Inflammatory macrophage treated with lipopolysaccharide for 4 hours (primary cell): ENCODE measurements at places on chromosomes 7 and 10.

GRCh38 chr7:23237000-23237399 lies 9.6 kb upstream of the GPNMB start:
- no peak for DNase-seq

- DNase-seq = no peak
Measured at GRCh38 chr7:17625043-17625442, 315.3 kb downstream of the SNX13 start.

DNA sequence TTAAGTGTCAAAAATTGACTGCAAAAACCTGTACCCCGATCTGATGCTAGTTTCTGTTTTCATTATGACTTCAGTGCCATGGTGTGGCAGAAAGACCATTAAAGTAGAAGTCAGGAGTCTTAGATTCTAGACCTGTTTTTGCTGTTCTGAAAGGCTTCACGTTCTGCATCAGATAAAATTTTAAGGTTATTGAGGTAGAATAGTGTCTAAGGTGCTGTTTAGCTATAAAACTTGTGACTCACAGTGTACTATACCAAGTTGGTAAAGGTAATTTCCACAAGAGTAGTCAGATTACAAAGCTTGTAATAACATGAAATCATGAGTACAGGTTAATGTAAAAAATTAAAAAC lies 38.6 kb downstream of the ZNRF2 start:
- DNase-seq = no peak

DNA sequence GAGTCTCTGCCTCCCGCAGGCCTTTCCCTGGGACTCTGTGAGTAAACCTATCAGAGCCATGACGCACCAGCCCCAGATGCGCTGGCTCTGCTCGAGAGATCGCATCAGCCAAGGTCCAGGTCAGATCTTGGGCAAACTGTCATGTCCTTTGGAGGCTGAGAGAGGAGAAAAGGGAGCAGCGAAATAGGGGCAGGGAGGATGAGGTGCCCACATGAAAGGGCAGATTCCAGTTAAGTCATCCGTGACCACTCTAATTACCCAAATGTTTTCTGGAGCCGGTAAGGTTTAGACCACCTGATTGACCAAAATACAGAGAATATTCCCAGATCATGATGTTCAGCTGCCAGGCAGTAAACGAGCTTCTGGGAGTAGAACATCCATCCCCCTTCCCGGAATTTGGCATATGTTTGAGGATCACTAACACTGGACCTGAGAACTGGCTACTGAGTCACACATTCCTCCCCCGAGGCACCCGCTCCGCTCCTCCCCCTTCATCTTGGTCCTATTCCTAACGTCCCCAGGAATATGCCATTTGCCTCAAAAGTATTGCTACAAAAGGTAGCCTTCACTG lies 88.0 kb downstream of the FGFR2 start:
- DNase-seq = no peak

GRCh38 chr7:36010656-36011587 lies 142.1 kb upstream of the EEPD1 start:
- no peak for DNase-seq

DNA sequence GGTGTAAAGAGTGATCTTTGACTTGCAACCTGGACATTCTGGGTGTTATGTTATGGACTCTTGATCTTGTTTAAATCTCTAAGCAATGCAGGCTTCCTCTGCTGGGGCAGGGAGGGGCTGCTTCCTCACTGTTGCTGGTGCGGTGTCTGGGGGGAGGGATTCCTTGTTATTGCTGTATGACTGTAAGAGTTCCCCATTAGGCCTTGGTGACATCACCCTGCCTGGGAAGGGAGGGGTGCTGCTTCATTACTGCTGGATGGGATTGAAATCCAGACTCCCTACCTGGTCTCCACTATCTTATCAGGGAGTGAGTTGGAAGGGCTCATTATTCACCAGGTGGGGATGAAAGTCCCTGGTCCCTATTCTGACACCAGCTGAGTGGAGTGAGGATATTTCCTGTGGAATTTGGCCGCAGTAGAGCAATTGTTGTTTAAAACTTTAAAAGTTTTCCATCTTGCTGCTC lies 8.8 kb downstream of the OGDH start:
- peak; percentile 92 for DNase-seq

DNA sequence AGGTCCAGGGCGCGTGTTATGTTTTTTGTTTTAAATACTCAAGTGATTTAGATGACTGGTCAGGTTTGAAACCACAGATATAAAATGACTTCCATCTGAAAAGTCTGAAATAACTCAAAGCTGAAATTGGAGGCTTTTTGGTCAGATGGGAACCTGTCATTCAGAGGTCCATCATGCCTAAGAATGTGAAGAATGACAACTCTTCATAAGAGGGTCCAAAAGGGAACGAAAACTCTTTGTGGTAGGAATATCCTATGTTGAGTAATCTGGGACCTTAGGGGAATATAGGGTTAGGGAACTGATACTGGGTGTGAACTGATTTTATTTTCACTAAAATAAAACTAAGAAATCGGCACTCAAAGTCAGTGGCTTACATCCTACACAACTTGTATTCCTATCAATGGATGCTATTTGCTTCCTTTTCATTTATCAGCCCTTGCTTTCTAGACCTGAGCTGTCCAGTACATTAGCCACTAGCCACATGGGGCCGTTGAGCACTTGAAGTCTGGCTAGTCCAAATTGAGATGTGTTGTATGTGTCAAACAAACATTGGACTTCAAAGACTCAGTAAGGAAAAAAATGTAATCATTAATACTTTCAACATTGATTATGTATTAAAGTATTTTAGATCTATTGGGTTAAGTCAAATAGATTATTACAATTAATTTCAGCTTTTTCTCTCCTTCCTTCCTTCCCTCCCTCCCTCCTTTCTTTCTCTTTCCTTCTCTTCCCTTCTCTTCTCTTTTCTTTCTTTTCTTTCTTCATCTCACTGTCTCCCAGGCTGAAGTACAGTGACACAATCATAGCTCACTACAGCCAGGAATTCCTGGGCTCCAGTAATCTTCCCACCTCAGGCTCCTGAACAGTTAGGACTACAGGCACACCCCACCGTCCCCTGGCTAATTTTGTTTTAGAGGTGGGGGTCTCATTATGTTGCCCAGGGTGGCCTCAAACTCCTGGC lies 56.5 kb upstream of the KDM7A start:
- DNase-seq = peak; percentile 95

DNA sequence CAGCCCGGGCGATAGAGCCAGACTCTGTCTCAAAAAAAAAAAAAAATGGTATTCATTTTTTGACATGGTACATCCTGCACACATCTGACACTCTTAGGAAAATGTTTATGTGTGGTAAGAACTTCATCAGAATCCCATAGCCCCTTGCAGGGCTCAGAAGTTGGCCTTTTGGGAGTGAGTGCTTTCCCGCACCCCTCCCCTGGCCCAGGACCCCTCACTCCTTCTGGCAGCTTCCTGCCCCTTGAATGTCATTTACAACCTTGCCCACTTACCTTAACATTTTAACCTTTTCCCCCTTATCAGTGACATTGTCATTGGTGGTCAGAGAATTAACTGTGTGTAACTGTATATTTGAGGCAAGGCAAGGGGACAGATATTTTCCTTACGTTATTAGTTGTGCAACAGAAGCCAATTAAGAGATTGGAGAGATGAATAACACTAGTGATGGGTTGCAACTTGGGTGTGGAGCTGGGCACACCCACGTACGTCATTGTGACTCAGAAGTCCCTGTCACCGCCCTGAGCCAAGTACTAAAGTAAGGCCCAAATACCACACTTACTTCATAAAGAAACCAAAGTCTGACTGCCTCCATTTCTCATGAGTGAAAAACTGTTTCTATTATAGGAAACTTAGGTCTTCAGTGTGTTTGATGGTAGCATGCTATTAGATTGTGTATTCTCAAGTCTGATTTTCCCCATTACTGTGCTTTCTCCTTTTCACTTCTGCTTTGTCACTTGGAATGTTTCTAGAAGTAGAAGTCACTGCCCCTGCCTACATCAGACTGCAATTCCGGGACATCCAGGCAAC lies 31.6 kb downstream of the OGDH start:
- DNase-seq = peak; percentile 98

GRCh38 chr7:46322937-46323336 lies 401.9 kb upstream of the IGFBP3 start:
- DNase-seq = no peak

DNA sequence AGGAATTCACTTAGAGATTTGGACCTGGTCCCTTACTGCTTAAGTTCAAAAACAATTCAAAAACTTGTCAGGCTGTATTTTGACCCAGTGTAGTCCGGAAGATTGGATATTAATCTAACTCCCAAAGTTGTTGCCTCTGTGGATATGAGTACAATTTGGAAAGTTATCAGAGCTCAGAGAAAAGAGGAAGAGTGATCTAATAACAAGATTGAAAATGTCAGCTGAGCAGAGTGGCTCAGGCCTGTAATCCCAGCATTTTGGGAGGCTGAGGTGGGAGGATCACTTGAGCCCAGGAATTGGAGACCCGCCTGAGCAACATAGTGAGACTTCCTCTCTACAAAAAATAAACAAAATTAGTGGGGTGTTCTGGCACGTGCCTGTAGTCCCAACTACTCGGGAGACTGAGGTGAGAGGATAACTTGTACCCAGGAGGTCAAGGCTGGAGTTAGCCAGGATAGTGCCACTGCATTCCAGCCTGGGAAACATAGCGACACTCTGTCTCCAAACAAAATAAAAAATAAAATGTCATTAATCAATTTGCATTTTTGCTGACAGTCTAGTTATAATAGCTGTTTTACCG lies 3.2 kb upstream of the ASCC1 start:
- DNase-seq = peak; percentile 58

- DNase-seq = no peak
Measured at GRCh38 chr10:12357525-12358151, 8.3 kb downstream of the CAMK1D start.

DNA sequence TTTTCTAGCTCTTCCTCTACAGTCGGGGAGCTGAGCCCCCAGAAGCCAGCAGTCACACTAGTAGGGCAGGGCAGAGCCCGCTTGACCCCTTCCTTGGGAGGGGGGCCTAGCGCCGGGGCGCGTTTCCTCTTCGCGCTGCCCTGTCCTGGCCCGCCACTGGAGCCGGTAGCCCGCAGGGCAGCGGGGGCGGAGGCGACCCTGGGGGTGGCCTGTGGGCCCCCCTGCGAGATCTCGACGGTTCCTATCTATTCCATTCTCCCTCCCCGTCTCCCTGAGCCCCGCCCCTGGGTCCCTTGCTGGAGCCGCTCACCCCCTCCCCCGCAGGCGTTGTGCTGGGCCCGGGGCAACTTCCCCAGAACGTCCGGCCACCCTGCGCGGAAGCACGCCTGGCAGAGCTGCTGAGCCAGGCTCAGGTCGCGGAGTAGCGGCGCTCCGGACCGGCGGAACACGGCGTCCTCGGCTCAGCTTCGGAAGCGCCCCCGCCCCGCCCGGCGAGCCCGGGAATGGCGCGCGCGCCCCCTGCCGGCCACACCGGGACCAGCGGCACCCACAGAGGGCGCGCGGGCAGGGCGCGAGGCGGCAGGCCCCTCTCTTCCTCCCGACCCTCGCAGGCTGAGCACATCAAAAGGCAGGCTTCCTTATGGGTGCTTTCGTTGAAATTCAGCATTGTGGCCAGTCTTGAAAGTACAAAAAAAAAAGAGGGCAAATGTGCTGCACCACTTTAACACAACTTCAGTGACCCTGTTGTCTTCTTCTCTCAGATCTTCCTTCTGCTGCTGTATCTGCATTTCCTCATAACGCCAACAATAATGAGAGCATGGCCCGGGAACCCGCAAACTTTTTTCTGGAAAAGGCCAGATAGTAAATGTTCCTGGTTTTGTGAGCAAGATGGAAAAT lies 327.6 kb downstream of the TNS3 start:
- DNase-seq = peak; percentile 63

DNA sequence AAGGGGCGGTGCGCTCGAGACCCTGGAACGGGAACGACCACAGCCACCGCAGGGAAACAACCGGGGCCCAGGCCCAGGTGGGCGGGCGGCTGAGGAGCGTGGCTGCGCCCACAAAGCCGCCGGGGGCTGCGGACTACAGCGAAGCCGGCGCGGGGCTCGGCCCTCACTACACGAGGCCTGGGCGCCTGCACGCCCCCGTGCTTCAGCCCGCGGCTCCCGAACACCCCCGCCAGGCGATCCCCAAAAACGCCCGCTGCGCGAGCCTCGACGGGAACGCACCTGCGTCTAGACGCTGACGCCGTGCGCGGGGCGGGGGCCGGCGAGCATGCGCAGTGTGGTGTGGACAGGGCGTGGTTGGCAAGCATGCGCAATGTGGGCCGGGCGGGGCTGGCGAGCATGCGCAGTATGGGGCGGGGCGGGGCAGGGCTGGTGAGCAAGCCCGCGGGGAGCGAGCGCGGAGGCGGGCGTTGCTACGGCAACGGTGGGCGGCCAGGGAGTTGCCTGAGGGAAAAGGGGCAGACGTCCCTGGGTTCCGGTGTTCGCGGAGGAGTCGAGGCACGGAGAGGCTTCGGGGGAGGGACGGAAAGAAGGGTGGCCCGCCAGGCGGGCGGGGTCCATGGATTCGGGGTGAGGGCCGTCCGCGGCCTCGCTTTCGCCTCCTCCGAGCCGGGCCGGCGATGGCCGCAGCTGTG lies at the start of gene RNF32:
TSS of gene RNF32 (plus strand) at position 518 of the 692 bp plus-strand sequence. CDS start 3,104 bp downstream, outside the sequence.
- DNase-seq = peak; percentile 92

DNA sequence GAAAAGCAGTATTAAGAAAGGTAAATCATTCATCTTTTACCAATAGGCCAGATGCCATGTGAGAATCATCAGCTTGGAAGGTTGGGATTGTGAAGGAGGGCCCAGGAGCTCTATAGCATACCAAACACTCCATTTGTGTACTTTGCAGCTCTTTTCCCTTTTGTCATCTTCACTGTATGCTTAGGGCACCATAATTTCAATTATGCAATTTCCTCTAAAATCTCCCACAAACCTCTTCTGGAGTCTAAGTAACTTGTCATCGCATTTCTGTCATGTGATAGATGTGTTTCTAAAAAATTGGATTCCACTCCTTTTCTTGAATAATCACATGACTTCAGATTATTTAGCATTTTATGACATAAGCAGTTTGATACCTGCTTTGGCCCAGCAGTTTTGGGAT lies 17.9 kb downstream of the RPP30 start:
- peak; percentile 12 for DNase-seq

DNA sequence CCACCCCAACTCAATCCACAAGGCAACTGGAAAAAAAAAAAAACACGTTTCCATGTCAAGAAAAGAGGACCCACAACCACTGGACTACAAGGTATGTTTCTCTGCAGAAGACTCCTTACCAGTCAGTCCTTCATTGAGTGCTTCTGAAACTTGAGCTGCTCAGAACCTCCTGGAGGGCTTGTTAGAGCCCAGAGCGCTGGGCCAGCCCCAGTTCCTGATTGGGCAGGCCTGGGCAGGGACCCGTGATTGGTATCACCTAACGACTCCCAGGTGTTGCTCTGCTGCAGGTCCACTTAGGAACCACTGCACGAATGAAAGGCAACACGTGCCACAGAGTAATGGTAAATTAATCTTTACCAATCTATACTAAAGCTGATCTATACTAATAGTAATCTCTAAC lies 473 bp upstream of the CCDC201 start:
- no peak for DNase-seq

- no peak for DNase-seq
Measured at GRCh38 chr10:132510174-132510611, 27.4 kb upstream of the INPP5A start.

GRCh38 chr7:13416071-13416470 lies 573.4 kb downstream of the ETV1 start:
- no peak for DNase-seq

GRCh38 chr7:97117035-97117371 lies 495 bp upstream of the SDHAF3 start:
- no peak for DNase-seq

GRCh38 chr7:117871778-117872538 lies 1.3 kb downstream of the CTTNBP2 start:
- peak; percentile 8 for DNase-seq

- no peak for DNase-seq
Measured at GRCh38 chr10:102648269-102648888, 4.1 kb downstream of the TRIM8 start.
